WTC11 (cell line): ENCODE measurements at places on chromosomes 1 and 21. TPM values are rescaled to one million over a fixed set of nuclear protein-coding genes. Genes with fewer than 3 reads are reported as not detected.

The TDRD10 gene
- 0.09 to 0.46 TPM (median 0.25 TPM) in 3 replicates for total RNA-seq

The MYBPHL gene
- 0.23 to 1.2 TPM (median 0.94 TPM) in 3 replicates for total RNA-seq

The LIPI gene
- total RNA-seq: not detected in 3 replicates

The CD84 gene
- total RNA-seq: 0.02 to 0.30 TPM (median 0.17 TPM) in 3 replicates

The URB2 gene
- 20.7 to 24.6 TPM (median 22.5 TPM) in 3 replicates for total RNA-seq

The OLFML2B gene
- 4.9 to 6.5 TPM (median 6.2 TPM) in 3 replicates for total RNA-seq

The LCE2B gene
- total RNA-seq: not detected in 3 replicates

- H3K4me1 ChIP-seq: 0 out of 2 replicates have a peak, but pooled peaks cover 3% of the 10 kb centered on the region
- peak; percentile 76 for DNase-seq
- H3K4me3 ChIP-seq: no peak overlapping the region
Measured at GRCh38 chr1:30111431-30111830, 612.0 kb downstream of the MATN1 start.

DNA sequence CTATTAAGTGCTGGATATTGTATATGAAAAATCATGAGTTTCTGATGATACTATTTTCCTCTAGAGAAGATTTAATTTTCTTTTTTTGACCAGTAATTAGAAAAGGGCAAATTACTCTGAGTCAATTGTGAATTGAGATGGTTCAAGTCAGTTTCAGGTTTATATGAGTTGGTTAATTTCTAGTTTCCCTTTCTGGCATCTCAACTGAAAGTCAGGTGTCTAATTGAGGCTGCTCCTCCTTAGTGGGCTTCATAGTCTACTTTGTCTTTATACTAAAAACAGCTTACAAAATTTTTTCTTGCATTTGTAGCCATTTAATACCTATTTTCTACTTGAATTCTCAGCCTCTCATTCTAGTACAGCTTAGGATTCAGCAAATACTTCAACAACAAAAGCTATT, 387.3 kb downstream of the RPS6KC1 start:
- H3K4me1 ChIP-seq: peaks cover 7% of the 10 kb centered on the region
- 0 out of 2 replicates have a peak, but pooled peaks cover 3% of the 10 kb centered on the region for H3K36me3 ChIP-seq
- no peak overlapping the region for H3K4me3 ChIP-seq
- DNase-seq: no peak
- no peak overlapping the region for H3K27ac ChIP-seq

DNA sequence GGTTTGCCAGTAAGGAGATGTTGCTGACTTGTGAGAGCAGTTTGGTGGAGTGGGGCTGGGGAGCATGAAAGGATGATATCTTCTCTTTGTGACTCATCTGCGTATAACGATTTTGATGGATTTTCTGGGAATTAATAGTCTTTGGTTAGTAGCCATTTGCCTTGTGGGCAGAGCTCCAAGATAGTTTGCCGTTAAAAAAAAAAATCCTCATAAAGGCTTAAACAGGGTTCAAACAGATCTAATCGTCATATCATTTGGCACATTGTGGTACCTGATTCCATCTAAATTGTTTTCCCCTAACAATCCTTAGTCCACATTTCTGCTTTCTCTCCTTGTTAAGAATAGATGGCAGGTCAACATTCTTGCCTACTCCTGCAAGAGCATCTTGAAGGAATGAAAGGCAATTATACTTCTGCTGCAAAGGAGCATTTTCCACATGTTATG, 168.0 kb downstream of the PPP1R12B start:
- no peak overlapping the region for H3K4me3 ChIP-seq
- DNase-seq: no peak
- no peaks in the 10 kb centered on the region for H3K27me3 ChIP-seq
- H3K4me1 ChIP-seq: no peaks in the 10 kb centered on the region
- no peaks in the 10 kb centered on the region for H3K36me3 ChIP-seq

DNA sequence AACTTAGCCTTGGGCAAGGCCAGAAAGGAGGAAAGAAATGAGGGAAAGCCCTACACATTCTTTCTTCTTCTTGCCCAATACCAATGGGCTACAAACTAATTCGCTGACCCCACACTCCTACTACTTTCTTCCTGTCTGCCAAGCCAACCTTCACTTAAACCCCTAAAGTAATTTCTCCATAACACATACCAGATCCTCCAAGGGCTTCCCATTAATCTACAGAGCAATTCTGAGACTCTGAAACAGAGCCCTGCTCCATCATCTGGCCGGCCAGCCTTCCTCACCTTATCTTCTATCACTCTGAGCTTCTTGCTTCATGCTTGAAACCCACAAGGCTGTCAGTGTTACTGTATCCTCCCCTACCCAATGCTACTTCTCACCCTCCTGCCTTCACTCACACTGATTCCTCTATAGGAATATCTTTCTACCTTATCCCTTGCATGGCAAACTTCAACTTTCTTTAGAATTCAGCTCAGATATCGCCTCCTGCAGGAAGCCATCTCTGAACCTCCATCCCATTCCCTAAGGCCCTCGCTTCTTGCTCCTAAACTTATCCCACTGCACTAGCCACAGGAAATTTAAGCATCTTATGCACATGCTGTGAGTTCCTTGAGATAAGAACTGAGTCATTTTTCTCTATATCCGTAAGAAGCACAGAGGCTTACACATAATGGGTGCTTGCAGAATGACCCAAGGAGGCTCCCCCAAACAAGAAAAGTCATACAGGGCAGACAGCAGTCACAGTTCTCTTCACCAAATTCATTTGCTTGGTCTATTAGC, 81.9 kb downstream of the JAK1 start:
- H3K4me1 ChIP-seq: peaks cover 26% of the 10 kb centered on the region
- DNase-seq: no peak
- H3K27me3 ChIP-seq: no peaks in the 10 kb centered on the region
- no peak overlapping the region for H3K27ac ChIP-seq
- no peak overlapping the region for H3K4me3 ChIP-seq
- H3K36me3 ChIP-seq: no peaks in the 10 kb centered on the region

GRCh38 chr1:207933205-207933800, 22.4 kb upstream of the CD34 start:
- H3K36me3 ChIP-seq: no peaks in the 10 kb centered on the region
- H3K4me1 ChIP-seq: no peaks in the 10 kb centered on the region
- H3K27ac ChIP-seq: no peak overlapping the region
- H3K4me3 ChIP-seq: no peak overlapping the region
- no peaks in the 10 kb centered on the region for H3K27me3 ChIP-seq
- no peak for DNase-seq

DNA sequence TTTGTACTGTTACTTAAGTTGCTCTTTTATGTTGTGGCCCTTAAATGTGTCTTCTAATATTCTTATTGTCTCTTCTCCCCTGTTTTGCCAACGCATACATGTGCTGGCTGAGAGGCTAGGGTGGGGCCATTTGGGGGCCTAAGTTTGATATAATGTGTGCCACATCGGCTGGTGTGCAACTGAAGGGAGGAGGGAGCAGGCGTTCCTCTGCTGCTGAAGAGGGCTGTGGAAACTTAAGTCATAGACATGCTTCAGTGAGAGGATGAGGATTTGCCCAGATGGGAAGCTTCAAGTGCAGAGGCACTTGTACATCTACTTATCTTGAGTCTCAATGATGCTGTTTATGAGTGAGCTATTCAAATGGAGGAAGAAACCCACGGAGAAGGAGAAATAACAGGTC, 630.6 kb downstream of the LMO4 start:
- no peak overlapping the region for H3K4me3 ChIP-seq
- H3K27me3 ChIP-seq: no peaks in the 10 kb centered on the region
- H3K36me3 ChIP-seq: no peaks in the 10 kb centered on the region
- H3K27ac ChIP-seq: no peak overlapping the region
- H3K4me1 ChIP-seq: peaks cover 4% of the 10 kb centered on the region; the same call in 1 of the 2 replicates

GRCh38 chr1:199084293-199084692, 445.5 kb downstream of the PTPRC start:
- H3K36me3 ChIP-seq: no peaks in the 10 kb centered on the region
- H3K27me3 ChIP-seq: no peaks in the 10 kb centered on the region
- no peak overlapping the region for H3K27ac ChIP-seq
- DNase-seq: no peak
- no peaks in the 10 kb centered on the region for H3K4me1 ChIP-seq
- H3K4me3 ChIP-seq: no peak overlapping the region

- no peak overlapping the region for H3K27ac ChIP-seq
- peaks cover 56% of the 10 kb centered on the region for H3K4me1 ChIP-seq
- no peaks in the 10 kb centered on the region for H3K36me3 ChIP-seq
- DNase-seq: peak; percentile 52
- peaks cover 78% of the 10 kb centered on the region for H3K27me3 ChIP-seq
- H3K4me3 ChIP-seq: peak overlapping the region; percentile 67
Measured at GRCh38 chr1:37032660-37033354, 1.5 kb downstream of the GRIK3 start.

- no peak overlapping the region for H3K4me3 ChIP-seq
- H3K36me3 ChIP-seq: peaks cover 3% of the 10 kb centered on the region; the same call in 1 of the 2 replicates
- no peaks in the 10 kb centered on the region for H3K4me1 ChIP-seq
- no peaks in the 10 kb centered on the region for H3K27me3 ChIP-seq
Measured at GRCh38 chr1:15575549-15576150, 9.2 kb downstream of the AGMAT start.

DNA sequence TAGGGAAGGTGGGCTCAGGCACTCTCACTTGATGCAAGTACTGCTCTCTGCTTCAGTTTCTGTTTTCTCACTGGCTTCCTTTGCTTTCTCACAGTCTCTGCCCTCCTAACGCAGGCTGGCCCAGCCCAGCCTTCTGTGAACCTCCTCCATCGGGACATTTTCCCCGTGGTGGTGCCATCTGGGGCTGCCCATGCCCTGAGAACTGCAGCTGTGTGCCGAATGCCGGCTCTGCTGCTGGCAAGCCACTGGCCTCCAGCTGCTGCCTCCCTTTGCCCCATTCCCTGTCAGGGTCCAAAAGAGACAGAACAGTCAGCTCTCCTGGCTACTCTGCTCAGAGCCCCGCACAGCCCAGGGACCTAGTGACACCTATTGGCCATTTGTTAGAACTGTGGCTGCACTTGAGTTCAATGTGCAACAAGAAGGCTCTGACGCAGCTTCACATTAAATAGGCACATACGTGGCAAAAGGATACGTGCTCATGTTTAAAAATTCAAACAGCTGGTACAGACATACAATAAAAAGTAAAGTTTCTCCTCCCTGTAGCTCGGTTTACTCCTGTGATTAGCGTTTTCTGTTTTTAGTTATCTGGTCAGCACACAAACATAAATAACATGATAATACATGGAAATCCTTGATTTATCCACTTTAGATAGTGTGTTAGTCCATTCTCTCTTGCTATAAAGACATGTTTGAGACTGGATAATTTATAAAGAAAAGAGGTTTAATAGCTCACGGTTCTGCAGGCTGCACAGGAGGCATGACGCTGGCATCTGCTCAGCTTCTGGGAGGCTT, 46.6 kb downstream of the FCRL5 start:
- DNase-seq: peak; percentile 72
- no peaks in the 10 kb centered on the region for H3K27me3 ChIP-seq
- no peak overlapping the region for H3K4me3 ChIP-seq
- peaks cover 10% of the 10 kb centered on the region for H3K4me1 ChIP-seq

- H3K36me3 ChIP-seq: peaks cover 87% of the 10 kb centered on the region
- no peaks in the 10 kb centered on the region for H3K4me1 ChIP-seq
- no peak for DNase-seq
- peaks cover 4% of the 10 kb centered on the region; the same call in 1 of the 2 replicates for H3K27me3 ChIP-seq
Measured at GRCh38 chr1:197083474-197083873, 16.4 kb upstream of the F13B start.

DNA sequence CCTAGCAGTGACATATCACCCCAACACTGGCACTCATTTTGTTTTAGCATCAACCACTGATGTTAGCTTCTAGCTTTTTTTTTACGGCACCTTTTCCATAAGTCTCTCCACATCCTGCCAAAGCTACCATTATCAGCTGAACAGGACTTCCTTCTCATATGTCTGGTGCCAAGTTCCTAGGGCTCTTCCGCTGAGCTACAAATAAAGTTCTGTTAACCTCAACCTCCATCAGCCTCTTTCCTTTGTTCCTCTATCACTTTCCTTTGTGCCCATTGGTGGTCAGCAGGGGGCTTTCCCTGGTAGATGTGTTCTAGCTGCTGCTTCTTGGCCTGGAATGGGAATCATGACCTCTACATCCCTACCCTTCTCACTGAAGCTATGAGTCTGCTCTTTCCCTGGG, 163.8 kb downstream of the FAF1 start:
- H3K27me3 ChIP-seq: no peaks in the 10 kb centered on the region
- DNase-seq: no peak
- no peak overlapping the region for H3K4me3 ChIP-seq
- H3K4me1 ChIP-seq: peaks cover 11% of the 10 kb centered on the region; the same call in 1 of the 2 replicates
- peak overlapping the region; percentile 16; the same call in 1 of the 2 replicates for H3K27ac ChIP-seq

- H3K4me3 ChIP-seq: no peak overlapping the region
- peaks cover 4% of the 10 kb centered on the region; the same call in 1 of the 2 replicates for H3K4me1 ChIP-seq
- H3K27me3 ChIP-seq: peaks cover 4% of the 10 kb centered on the region
- DNase-seq: no peak
Measured at GRCh38 chr1:54838565-54839180, 37.5 kb upstream of the TTC22 start.

GRCh38 chr21:33650929-33651509, 8.7 kb downstream of the ITSN1 start:
- peak overlapping the region; percentile 69 for H3K27ac ChIP-seq
- peaks cover 65% of the 10 kb centered on the region for H3K4me1 ChIP-seq
- H3K27me3 ChIP-seq: no peaks in the 10 kb centered on the region
- no peak for DNase-seq
- H3K4me3 ChIP-seq: no peak overlapping the region
- peaks cover 5% of the 10 kb centered on the region for H3K36me3 ChIP-seq
